ENCODE measurements at places on chromosomes 11 and 22.

- no peak for DNase-seq
These were observed 210.5 kb downstream of the CTTN start for GRCh38 chr11:70608568-70609470.

DNA sequence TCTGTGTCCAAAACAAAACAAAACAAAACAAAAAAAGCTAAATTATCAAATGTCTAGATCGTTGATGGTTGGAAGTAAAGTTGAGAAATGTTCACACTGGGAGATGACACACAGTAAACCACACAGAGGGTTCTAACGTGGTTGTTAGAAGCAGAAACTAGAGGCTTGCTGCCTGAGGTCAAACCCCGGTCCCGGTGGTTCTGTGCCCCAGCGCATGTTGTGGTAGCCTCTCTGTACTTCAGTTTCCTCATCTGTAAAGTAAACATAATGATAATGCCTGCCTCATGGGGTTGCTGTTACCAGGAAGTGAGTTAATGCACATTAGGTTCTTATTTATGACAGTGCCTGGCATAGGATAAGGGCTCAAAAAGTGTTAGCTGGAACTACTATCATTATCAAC is 33.4 kb downstream of the PPARA start:
- no peak for DNase-seq

GRCh38 chr11:95429376-95429907 is 198.4 kb upstream of the SESN3 start:
- DNase-seq: no peak

GRCh38 chr22:32917577-32918354 is 116.3 kb downstream of the TIMP3 start:
- no peak for DNase-seq

DNA sequence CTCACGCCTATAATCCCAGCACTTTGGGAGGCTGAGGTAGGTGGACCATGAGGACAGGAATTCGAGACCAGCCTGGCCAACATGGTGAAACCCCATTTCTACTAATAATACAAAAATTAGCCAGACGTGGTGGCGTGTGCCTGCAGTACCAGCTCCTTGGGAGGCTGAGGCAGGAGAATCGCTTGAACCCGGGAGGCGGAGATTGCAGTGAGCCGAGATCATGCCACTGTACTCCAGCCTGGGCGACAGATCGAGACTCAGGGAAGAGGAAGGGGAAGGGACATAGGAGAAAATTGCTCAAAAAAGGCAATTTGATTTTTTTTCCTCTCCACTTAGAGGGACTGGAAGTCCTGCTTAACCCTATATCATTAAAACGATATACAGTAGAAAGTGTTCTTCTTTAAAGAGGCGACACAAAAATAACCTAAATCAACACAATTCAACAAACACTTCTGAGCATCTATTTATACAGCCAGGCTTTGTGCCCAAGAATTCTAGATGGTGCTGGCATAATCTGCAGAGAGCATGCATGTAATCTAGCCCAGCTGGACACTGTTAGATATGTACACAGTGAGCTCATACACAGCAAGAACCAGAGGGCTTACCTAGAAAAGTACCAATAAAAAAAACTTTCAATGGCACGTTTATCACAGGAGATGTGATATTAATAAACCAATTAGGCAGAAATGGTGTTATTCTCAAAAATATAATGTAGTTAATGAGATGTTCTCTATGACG is 20.9 kb upstream of the DENND5A start:
- no peak for DNase-seq

DNA sequence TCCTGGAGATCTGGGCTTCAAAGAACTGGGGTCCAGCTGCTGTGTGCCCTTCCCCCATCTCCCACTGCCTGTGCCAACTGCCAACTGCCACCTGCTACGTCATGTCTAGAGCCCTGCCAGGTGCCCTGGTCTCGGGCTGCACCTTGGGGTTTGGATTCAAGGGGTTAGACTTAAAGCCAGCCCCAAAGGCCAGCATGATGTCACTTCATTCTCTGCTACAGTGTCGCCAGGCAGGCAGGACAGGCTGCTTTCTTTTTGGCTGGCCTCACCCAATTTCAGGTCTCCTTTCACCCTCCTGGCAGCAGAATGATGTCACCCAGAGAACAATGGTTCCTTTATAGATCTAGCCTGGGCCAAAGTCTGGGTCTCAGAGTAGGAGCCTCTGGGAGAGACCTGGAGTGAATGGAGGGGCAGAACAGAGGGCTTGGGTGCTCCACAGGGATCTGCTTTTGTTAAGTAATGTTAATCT is 79.5 kb upstream of the CRYBB3 start:
- DNase-seq: no peak

DNA sequence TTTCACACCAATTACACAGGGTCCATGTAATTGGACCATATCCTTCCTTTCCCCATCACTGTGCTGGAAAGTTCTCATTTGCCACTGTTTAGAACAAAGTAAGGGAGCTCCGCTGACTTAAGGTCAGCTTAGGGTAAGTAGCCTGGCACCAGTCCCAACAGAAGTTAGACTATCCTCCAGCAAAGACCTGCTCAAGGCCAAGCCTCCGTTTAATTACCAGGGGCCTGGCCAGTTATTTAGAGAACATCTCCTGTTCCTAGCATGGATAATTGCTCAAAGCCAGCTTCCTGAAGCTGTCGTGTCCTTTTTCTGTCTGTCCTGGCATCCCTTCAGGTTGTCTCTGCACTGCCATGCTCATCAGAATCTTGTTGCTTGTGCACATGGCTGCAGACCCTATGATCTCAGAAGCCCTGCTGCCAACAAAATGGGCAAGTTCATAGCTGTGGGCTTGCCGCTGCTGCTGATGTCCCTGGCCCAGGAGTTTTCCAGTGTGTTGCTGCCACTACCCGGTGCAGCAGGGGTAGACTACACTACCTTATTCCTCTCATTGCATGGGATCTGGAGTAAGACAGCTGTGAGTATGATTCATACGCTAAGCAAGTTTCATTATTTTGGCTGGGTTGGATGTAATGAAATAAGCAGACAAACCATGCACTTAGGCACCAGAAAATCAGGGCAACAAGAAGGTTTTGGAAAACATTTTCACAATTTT is 8.1 kb downstream of the OR8A1 start:
- DNase-seq: no peak

DNA sequence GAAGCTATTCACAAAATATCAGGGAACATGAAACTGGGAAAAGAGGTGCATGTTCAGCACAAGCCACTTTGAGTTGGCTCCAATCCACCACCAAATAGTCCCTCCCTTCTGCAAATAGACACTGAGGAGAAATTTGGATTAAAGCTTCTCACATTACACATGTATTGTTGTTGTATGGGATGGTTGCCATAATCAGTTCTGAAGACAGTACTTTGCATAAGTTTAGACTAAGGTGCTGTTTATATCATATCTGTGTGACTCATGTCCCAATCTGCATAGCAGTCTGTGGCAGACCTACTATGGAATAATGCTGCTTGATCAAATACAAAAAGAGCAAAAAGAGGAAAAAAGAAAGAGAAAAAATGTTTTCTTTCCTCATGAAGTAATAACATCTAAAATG is 376.7 kb upstream of the DDI1 start:
- no peak for DNase-seq

- DNase-seq: no peak
These were observed 25.0 kb upstream of the RPS13 start for GRCh38 chr11:17102462-17102861.

- no peak for DNase-seq
These were observed 10.9 kb upstream of the SOX6 start for GRCh38 chr11:16367252-16367651.

DNA sequence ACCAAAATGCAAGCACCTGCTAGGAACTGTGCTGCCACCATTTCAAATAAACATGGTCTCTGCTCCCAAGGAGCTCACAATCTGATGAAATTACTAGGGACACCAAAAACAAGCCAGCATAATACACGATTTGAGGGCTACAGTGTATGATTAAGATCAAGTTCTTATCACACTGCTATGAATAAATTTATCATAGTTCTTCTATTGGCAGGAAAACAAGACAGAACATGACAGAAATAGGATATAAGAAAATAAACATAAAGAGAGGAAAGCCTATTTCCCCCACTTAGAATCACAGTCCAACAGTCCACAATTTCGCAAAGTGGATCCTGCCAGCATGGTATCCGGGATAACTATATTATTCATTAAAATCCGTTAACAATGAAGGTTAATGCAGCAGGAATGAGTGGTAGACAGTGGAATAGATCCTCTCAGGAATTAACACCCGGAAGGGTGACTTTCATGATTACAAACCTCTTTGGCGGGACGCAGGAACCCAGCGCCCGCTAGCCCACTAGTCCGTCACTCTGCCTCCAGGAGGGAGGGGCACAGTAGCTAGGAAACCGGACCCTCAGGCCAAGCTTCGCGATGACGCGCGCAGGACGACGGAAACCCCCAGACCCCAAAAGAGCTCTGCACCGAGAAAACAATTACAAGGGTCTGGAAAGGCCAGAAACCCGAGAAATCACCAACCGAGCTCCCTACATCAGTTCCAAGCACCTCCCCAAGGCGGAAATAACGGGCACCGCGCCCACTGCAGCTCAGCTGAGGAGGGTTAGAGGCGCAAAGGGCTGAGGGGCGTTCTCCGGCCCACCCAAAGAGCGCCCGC is 607 bp downstream of the CCDC82 start:
- DNase-seq: no peak

- DNase-seq: no peak
These were observed 41.0 kb downstream of the CEP57 start for GRCh38 chr11:95831198-95831883.

DNA sequence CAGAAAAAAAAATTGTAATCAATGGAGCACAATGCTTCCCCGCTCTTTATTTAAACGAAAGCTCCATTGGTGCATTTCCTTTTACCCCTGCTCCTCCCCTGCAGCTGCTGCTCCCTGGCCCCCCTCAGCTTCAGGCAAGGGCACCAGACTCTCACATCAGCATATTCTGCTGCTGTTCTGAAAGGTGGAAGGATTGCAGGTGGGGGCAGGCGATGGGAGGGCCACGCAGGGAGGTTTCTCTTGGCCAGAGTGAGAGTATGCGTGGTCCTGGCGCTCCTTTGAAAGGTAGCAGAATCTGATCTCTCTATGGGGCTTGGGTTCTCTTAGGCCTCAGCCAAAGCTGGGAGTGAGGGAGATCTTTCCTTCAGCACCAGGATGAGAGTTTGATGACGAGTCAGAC is 240.9 kb upstream of the CADM1 start:
- no peak for DNase-seq

DNA sequence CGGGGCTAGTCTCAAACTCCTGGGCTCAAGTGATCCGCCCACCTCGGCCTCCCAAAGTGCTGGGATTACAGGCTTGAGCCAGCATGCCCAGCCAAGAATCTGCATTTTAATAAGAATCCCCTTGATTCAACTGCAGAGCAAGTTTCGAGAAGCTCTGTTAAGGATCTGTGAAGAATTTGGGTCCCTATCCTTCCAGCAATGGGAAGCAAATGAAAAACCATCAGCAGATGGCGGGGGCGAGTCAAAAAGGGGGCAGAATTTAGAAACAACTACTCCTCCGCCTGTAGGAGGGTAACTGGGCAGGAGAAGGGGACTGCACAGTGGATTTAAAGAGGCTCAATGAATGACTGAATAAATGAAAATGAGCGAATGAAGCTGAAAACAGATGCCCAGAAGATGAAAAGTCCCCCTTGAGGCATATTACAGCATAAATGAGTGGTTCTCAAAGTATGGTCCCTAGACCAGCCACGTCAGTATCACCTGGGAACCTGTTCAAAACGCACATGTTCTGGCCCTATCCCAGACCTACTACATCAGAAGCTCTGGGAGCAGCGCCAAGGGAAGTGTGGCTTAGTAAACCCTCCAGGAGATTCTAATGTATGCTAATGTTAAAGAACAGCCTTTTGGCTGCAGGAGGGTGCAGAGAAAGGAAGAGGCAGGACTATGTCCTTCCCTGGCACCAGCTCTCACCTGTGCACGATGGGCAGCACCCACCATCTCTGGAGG is 15.0 kb downstream of the VWCE start:
- no peak for DNase-seq

DNA sequence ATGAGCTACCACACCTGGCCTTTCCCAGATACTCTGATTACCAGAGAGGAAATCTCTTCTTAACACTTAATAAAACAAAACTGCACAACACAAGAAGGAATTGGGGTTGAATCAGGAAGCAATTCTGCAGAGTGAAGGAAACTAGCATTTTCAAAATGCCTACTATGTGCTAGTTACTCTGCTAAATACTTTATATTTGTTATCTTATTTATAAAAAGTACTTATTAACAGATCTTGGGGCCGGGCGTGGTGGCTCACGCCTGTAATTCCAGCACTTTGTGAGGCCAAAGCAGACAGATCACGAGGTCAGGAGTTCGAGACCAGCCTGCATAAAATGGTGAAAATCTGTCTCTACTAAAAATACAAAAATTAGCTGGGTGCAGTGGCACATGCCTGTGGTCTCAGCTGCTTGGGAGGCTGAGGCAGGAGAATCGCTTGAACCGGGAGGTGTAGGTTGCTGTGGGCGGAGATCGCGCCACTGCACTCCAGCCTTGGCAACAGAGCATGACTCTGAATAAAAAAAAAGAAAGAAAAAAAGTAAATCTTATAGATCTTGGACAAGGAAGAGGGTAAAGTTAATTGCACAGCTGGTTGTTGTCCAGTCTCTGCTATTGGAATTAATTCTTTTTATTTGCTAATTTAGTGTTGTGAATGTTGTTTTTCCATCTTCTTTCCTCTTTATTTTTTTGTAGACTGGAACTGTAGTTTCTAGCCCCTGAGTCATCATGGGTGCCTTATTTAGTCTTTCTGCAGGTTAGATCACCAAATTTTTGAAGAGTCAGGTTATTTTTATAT is 22.1 kb downstream of the TMEM135 start:
- no peak for DNase-seq

DNA sequence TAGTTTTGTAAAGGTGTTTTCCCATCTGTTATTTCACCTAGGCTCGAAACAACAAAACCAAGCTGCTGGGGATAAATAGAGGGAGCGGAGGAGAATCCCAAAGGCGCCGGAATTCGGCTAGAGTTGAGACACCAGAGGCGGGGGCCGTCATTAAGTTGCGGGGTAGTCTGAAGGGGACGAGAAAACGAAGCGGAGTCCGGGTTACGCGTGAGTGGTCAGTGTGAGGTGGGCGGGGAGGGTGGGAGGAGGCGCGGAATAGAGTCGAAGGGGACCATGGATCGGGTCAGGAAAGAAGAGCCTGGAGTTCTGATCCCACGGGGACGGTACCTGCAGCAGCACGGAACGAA is 361 bp downstream of the SRPRA start:
- no peak for DNase-seq
